Ureter (tissue), 1 donor: ENCODE measurements at places on chromosomes 7 and 10. TPM values are rescaled to one million over a fixed set of nuclear protein-coding genes. Genes with fewer than 3 reads are reported as not detected.

- DNase-seq, result no peak
These were observed 103.9 kb upstream of the RET start for GRCh38 chr10:42972946-42973345.

Gene GIMAP6
- 26.3 TPM for total RNA-seq

Gene COL1A2
- total RNA-seq, result 231 TPM

Gene TFPI2
- total RNA-seq, result 1.3 TPM

- no peak for DNase-seq
These were observed 192.8 kb upstream of the ZMIZ1 start for GRCh38 chr10:78875932-78876331.

DNA sequence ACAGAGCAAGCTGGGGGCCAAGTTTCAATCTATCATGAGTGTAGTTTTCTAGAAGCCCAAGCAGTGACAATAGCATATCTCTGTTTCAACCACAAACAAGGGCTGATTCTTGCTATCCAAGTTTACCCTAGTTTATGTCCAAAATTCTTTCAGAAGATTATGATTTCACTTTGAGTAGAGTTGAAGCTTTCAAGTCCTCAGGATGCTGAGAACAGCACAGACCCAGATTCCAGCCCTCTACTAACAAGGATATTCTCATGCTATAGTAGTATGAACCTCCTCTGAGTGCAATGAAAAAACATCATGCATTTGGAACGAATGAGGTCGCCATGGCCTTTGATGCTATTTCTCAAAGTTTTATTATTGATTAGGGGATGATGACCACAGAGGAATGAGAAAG lies 344.1 kb upstream of the NPVF start:
- no peak for DNase-seq
